ENCODE measurements at places on chromosomes 12 and 14.

DNA sequence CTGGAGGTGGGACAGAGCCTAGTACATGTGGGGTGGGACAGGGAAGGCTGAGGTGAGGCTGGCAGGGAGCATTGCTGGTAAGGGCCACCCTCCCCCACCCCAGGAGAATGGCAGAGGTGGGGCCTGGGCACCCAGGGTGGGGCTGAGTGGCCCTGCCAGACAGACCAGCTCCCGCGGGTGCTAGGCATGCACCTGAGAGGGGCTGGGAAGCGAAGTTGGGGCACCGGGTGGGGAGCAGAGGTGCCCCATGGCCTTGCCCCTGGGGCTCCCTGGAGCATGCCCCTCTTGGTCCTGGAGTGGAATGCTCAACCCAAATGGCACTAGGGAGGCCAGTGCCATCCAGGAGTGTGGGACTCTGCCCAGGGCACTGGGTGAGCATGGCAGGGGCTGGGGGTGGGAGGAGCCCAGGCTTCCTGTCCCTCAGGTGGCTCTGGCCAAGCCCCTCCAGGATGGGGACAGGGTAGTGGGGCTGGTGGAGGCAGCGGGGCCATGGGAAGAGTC lies 1.3 kb downstream of the TNFAIP2 start:
- no peak for DNase-seq

DNA sequence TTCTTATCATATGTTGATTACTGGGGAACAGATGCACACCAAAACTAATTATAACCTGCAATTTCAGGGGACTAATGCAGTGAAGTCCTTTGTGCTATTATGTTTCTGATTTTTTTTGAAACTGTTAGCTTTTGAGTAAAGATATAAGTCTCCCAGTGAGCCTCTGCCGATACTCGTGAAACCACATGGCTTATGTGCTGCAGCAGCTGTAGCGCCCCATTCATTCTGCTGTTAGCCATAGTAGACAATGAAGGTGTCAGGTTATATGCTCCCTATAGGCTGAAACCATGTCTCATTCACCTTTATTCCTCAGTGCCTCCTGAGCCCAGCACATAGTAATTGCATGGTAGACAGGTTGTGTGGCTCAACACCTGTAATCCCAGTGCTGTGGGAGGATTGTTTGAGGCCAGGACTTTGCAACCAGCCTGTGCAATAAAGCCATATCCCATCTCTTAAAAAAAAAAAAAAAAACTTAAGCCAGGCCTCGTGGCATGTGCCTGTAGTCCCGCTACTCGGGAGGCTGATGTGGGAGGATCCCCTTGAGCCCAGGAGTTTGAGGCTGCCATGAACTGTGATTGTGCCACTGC lies 25.0 kb downstream of the GOLGA5 start:
- no peak for DNase-seq

DNA sequence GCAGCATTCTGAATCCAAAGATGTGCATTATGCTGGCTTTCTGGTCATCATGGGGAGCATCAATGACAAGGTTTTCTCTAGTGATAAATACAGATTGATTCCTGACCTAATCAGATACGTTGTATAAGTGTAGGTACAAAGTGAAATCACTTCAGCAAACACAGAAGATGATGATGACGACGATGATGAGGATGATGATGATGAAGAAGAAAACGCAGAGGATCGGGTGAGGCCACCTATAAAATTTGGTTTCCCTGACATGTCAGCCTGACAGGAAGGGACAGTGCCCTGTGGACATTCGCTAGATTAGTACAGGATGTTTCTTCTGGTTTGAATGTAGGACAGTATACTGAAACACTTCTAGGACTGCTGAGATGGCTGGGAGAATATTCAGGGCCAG lies 20.2 kb downstream of the RNF34 start:
- DNase-seq: no peak

DNA sequence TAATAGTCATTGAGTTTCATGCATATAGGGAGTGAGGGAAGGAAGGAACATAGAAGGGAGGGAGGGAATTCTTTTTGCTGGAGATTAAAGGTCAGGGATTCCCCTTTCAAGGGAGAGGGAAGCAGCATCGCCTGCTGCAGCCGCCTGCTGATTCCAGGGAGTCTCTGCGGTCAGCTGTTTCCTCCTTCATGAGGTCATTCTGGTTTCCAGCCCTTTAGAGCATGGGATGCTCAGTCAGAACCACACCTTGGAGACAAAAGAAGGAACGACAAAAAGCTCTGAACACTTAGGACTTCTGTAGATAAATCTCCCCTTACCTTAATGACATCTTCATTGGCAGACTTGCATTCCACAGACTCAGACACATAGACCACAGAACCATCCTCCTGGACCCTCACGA lies 923.0 kb upstream of the TMEM132C start:
- no peak for DNase-seq

GRCh38 chr12:2169489-2169888 lies 116.7 kb downstream of the CACNA1C start:
- DNase-seq: no peak

- no peak for DNase-seq
Measured at GRCh38 chr12:103820881-103821489, 20.0 kb downstream of the NT5DC3 start.

- DNase-seq: no peak
Measured at GRCh38 chr14:104690861-104691455, 1.5 kb downstream of the INF2 start.

DNA sequence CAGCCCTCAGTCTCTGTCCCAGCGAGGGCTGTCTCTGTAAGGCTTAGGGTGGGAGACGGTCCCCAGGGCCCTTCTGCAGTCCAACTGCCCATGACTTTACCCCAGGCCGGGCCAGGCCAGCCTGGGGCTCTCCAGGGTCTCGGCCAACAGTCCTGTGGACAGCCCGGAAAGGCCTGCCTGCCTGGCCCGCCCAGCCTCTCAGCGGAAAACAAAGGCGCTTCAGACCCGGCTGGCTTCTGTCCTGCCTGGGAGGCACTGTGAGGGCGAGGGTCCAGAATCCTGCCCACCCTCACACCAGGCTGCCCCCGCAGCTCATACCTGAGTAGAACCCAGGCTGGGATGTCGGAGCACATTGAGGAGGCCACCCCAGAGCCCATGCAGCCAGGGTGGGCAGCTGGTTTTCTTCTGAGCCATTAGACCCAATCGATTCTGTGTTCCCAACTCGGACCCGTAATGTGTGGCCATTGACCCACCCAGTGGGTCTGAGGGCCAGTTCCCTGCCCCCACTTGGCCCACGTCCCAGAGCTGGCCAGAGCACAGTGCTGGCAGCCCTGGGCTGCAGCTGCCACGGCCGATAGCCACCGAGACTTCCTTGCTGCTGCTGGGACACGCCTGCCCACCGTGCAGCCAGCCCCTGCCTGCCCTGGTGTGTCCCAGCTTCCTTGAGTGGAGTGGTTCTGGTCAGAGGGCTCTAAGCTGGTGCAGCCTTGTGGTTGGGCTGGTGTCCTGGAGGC lies 1.6 kb downstream of the CRIP2 start:
- no peak for DNase-seq

GRCh38 chr14:54026671-54027070 lies 70.0 kb upstream of the BMP4 start:
- no peak for DNase-seq

DNA sequence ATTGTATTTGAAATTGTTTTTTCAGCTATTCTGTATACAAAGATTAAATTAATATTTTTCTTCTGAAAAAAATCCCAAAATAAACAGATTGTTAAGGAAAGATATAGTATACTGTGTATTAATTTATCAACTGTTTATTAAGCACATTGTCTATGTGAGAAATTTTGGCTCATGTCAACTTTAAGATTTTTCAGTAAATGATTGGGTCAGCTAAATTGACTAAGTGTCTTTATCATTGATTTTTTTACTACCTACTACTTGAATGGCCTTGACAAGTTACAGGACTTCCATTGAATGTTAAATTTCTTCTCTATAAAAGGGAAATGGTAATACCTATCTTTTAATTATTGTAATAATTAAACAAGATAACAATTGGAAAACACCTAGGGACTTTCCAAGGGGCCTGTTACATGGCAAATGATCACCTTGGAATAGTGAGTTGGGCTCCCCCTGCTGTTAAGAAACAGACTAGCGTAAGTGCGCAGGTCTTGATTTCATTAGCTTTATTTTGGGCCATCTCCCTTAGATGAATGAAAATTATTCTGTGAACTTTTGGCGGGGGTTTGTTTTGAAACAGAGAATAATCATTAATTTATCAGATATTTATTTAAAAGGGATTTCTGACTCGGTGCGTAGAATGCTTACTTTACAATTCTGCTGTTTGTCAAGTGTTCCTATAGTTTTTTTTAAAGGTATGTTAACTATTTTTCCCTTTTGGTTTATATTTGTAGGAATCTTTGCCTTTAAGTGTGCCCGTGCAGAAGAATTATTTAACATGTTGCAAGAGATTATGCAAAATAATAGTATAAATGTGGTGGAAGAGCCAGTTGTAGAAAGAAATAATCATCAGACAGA lies 14.5 kb upstream of the CCT2 start:
- DNase-seq: peak; percentile 63

DNA sequence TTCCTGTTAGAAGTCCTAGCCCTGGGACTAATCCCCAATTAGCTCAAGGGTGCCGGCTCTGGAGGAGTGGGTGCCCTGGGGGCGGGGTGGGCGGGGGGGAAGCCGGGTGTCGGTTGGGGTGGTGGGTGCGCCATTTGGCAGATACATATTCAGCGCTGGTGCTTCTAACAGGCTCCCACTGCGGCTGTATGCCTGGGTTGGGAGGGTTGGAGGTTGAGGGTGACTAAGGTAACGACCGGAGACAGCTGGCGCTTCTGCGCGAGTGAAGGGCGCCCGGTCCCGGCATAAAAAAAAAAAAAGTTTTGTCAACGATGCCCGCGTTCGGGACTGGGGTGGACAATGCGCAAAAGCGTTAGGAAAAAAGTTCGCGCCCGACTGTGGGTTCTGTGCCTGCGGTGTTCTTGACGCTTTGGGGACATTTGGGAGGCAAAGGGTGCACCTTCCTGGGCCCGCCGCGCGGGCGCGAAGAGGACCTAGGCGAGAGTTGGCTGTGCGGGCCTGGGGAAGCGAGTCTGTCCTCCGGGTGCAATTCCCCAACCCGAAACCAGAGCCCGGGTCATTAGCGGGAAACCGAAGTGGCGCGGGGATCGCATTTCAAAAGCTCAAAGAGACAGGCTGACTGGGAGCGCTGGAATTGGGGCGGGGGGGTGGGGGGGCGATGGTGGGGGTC lies 19.2 kb downstream of the TBX3 start:
- DNase-seq: no peak

DNA sequence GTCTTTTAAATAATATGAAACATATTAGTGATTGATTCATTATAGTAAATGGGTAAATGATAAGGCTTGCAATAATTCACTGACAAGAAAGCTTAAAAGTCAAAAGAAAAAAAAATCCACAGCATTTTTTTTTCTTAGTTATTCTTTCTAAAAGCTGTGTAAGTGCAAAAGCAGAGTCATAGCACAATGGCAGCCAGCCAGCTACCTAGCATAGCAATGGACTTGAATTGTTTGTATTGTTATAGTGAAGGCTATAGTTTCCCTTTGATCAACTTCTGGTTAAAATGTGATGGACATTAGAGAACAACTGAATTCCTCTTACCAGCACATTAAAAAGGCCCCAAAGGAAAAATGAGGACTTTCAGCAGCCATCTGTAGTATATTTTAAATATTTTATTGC lies 232.1 kb downstream of the NAV3 start:
- DNase-seq: peak; percentile 68
